ENCODE measurements at places on chromosomes 1 and 21. TPM values are rescaled to one million over a fixed set of nuclear protein-coding genes. Genes with fewer than 3 reads are reported as not detected.

SF3B4 gene
- total RNA-seq = 136 TPM

KLHDC9 gene
- total RNA-seq = 1.9 TPM

AMIGO1 gene
- 1.1 TPM for total RNA-seq

LIN9 gene
- 7.6 TPM for total RNA-seq

GJC2 gene
- total RNA-seq = 0.48 TPM

PPIAL4G gene
- not detected for total RNA-seq

ATP1A2 gene
- 0.04 TPM for total RNA-seq

PROK1 gene
- not detected for total RNA-seq

RBM34 gene
- 74.5 TPM for total RNA-seq

SELP gene
- total RNA-seq = not detected

All from A549 treated with RU486 at 1 μM for 4 hours (cell line).